ENCODE measurements at places on chromosomes 1 and 21.

GRCh38 chr1:49163031-49163430, 386.3 kb upstream of the BEND5 start:
- no peak for DNase-seq

DNA sequence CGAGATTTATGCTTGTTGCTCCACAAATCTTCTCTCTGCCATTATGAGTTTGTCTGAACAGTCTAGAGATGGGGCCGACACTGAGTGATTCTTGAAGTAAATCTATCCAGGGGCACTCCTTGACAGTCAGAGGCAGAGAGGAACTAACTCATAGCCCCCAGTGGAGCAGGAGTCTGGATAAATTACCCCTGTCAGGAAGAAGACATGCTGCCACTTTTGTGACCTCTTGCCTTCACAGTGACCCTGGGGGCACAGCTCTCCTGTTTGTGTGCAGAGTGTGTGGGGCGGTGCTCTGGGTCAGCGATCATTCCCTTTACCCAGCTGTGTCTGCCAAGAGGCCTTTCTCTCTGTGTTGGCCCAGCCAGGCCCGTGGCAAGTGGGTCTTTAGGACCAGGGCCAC, 29.5 kb downstream of the PEX14 start:
- DNase-seq: no peak

- DNase-seq: no peak
Observed at GRCh38 chr1:9892563-9893528, 17.2 kb downstream of the CTNNBIP1 start.

- no peak for DNase-seq
Observed at GRCh38 chr1:66168467-66168887, 365.5 kb upstream of the SGIP1 start.

Measured in NT2/D1 (cell line).